Glutamatergic neuron (in vitro differentiated cells): ENCODE measurements at places on chromosomes 5 and 9.
A peak's percentile ranks its signal among the peaks of the same experiment; 100 is the strongest.

DNA sequence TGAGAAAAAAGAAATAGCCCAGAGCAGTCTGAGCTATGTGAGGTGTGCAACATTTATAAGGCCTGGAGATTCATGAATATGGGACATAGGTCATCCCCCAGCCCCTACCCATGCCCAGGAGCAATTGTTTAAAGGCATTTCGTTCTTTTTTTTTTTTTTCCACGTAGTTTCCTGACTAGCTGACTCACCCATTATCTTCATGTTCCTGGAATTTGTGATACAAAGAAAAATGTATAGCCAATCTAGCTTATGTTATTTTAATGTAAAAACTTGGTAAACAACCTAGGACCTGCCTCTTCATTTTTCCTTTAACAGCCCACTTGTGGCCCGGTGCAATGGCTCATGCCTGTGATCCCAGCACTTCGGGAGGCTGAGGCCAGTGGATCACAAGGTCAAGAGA is 81.3 kb downstream of the OSTF1 start:
- DNase-seq: no peak

- DNase-seq: no peak
Measured at GRCh38 chr9:134886413-134886913, 5.9 kb downstream of the FCN2 start.

DNA sequence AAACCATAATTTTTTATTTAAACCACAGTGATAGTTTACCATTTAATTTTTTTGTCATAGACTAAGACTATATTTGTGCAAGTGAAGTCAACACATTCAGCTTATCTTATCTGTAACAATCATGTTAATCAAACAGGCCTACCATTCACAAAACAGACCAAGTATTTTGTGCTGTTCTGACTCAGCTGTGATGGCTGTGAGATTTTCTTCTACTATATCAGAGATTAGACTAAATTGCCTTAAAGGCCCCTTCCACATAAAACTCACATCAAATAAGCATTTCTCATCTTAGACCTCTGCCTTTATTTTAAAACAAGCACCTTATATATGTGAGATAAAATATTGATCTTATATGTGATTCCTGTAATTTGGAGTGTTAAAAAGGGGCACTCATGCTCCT is 13.4 kb downstream of the CCDC152 start:
- DNase-seq: no peak

DNA sequence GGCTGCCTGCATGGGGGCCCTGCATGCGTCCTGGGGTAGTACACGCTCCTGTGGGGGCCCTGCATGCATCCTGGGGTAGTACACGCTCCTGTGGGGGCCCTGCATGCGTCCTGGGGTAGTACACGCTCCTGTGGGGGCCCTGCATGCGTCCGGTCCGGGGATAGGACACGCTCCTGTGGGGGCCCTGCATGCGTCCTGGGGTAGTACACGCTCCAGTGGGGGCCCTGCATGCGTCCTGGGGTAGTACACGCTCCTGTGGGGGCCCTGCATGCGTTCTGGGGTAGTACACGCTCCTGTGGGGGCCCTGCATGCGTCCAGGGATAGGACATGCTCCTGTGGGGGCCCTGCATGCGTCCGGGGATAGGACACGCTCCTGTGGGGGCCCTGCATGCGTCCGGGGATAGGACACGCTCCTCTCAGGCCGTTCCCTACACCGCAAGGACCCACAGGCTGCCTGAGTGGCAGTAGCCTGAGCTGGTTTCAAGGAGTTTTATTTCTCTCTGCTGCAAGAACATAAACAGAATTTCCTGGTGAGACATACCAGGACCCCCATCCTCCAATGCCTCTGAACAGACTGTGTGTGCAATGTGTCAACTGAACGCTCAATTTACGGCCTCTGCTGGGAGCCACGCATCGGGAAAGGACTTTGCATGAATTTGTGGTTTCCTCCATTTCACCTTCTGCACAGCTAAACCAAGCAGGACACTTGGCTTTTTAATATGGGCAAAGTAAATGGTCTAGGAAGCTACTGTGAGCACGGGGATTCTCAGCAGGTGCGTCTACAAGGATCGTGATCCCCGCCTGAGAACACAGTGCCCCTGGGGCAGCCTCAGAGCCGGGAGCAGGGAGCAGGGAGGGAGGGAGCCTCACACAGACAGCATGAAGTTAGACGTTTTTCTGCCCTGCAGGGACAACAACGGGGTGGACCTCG is 48.9 kb upstream of the CLPTM1L start:
- DNase-seq: peak; percentile 9

DNA sequence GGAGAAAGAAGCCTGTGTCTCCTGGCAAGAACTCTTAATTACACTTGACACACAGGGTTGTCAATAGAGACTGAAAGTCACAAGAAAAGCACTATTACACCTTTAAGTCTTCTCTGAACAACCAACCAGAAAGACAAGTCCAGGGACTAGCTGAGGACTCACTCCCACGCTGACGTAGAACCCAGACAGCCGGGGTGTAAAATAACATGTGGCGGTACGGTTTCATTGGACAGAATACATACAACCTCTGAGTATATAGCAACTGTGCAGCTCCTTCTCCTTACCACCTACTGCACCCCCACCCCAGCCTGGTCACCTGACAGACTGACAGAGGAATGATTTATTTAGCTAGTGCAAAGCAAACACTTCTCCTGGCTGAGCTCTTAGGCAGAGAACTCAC is 103.4 kb upstream of the RASEF start:
- no peak for DNase-seq

GRCh38 chr5:66742083-66742895 is 146.1 kb downstream of the MAST4 start:
- DNase-seq: no peak

DNA sequence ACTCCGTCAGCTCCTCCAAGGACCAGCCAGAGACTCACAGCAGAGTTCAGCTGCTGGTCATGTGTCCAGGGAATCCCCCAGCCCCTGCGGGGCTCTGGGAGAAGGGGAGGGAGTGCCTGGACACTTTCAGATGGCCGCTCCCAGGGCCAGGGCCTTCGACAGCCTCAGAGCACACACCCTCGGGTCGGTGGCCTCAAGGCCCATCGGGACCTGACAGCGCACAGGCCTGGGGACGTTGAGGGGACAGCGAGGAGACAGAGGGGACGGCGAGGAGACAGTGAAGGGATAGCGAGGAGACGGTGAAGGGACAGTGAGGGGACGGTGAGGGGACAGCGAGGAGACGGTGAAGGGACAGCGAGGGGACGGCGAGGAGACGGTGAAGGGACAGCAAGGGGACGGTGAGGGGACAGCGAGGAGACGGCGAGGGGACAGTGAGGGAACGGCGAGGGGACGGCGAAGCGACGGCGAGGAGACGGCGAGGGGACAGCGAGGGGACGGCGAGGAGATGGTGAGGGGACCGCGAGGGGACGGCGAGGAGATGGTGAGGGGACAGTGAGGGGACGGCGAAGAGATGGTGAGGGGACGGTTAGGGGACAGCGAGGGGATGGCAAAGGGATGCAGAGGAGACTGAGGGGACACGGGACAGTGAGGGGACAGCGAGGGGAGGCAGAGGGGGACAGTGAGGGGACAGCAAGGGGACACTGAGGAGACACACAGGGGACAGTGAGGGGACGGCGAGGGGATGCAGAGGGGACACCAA is 47.3 kb downstream of the SLC12A7 start:
- peak; percentile 25 for DNase-seq

- DNase-seq: no peak
Measured at GRCh38 chr5:32302835-32303754, 9.6 kb downstream of the MTMR12 start.

- DNase-seq: no peak
Measured at GRCh38 chr9:79127661-79128060, 444.1 kb upstream of the TLE4 start.

DNA sequence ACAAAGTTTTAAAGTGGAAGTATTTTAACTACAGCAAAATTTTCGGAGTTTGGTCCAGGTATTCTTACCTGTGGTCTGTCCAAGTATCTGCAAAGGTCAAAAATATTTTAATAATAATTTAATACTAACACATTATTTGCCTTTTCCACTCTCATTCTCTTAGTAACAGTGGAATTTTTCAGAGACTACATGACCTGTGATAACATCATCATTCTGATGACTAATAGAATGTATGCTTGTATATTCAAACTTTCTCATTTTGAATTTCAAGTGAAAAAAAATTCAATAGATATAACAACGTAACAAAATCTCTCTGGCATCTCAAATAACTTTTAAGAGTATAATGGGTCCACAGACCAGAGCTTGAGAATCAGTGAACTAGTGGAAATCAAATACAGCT is 78.3 kb downstream of the FBXL17 start:
- DNase-seq: no peak
